ENCODE measurements at places on chromosomes 2 and 18. TPM values are rescaled to one million over a fixed set of nuclear protein-coding genes. Genes with fewer than 3 reads are reported as not detected.

The TRIM43 gene
- not detected for total RNA-seq

The CPLX4 gene
- not detected for total RNA-seq

The TWSG1 gene
- total RNA-seq: 26.8 TPM

The DSC2 gene
- total RNA-seq: 35.7 TPM

DNA sequence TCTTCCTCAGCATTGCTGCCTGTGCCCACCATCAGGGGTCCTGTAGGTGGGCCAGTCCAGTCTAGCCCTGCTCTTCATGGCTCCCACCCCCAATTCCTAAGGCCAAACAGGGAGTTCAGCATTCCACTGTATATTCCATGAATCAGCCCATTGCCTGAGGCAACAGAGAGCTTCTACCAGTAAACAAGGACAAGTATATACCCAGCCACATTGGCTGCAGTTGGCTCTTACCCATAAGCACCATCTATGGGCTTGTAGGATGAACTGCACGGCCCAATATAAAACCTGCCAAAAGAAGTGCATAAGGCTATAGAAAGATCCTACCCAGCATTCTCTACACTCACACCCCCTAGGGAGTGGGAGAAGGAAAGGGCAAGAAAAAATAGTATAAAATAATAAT, 95.1 kb upstream of the SALL3 start:
- no peak for DNase-seq

DNA sequence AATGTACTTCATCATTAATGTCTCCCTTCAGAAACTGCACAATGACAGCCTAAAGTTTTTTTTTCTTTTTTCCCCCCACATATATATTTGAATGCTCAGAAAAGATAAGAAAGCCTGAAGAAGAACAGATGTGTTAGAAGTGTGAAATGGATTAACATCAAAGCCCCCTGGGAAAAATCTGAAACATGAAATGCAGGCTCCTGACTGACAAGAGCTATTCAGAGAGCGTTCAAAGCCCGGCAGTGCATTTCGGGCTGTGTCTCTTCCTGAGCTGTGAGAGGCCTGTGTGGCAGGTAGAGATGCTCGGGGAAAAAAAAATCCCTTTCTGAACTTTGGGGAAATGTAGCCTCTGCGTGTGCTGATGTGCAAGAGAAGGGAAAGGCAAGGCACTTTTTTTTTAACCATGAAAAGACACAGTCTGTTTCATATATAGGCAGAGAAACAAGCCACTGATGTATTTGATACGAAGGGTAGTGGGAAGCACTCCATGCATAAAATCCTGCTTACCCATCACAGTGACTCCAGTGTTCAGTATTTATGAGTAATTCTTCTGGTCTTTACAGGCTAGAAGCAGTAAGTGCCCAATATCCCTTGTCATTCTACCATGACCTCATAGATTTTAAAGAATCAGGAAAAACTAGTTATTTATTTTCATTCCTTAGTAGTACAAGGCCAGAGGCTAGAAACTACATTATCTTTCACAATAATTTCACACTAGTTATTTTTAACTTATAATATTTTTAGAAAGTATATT, 1574.2 kb upstream of the PIK3C3 start:
- no peak for DNase-seq

DNA sequence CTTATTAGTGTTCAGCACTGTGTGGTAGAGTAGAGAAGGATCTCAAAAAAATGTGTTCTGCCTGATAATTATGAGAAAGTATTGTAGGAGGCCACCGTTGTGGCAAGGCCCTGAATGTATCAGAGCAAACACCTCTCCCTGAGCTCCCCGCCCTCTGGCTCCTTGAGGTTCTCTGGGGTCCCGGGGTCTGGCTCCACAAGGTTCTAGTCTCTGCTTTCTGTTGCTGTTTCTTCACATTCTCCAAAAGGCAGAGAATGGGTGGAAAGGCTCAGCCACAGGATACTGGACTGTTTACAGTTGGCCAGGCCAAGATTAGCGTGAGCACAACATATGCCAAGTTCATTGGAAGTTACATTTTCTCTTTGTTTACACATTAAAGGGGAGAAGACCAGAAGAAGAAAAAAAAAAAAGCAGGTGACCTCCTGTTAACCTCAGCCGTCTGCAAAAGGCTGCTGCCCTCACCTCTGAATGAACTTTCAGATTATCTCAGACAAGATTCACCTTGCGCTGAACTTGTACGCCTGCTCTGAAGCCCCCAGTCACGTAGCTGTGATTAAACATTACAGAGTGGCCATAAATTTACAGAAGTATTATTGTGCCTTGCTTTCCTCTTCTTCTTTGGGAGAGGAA, 56.6 kb upstream of the CYP26B1 start:
- DNase-seq: no peak

- no peak for DNase-seq
Observed at GRCh38 chr2:211957799-211958198, 580.8 kb downstream of the ERBB4 start.

DNA sequence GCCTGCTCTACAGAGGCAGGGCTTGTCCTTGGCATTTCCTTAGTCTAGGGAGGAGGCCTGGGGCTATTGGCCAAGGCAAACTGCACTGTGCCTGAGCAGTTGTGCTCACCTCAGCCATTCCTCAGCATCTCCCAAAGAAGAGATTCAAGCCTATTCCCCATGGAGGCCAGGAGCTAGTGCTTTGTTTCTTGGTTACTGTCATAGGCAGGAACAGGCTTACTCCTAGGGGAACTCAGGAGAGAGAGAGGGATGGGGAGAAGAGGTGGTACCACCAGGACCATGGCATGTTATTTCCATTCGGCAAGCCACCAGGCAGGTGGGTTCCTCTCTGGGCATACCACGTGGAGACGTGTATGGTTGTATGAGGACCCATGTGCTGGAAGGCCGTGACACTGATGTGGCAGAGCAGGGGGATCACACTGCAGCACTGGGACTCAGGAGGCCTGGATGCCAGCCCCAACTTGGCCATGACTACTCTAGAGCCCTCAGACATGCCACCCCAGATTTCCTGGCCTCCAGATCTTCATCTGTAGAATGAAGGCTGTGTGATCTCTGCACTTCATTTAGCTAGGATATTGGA, 233.7 kb downstream of the LOXHD1 start:
- no peak for DNase-seq

- DNase-seq: no peak
Observed at GRCh38 chr2:201538025-201538424, 86.5 kb downstream of the STRADB start.

DNA sequence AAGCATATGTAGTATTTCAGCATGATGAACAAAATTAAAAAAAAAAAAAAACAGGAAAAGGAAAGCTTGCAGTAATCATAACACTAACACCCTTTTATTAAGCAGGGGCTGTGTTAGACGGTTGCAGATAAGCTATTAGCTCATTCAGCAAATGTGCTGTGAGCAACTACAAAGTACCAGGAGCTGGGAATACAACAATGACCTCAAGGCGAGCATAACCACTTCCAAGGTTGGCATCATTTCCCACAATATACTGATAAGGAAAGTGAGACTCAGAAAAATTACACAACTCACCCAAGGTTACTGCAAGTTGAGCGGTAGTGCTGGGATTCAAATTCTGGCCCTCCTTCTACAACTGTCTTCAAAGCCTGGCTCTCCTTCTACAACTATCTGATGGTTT, 38.2 kb upstream of the ACTR3 start:
- no peak for DNase-seq

- no peak for DNase-seq
Observed at GRCh38 chr2:193847991-193848390, 1653.3 kb upstream of the TMEFF2 start.

DNA sequence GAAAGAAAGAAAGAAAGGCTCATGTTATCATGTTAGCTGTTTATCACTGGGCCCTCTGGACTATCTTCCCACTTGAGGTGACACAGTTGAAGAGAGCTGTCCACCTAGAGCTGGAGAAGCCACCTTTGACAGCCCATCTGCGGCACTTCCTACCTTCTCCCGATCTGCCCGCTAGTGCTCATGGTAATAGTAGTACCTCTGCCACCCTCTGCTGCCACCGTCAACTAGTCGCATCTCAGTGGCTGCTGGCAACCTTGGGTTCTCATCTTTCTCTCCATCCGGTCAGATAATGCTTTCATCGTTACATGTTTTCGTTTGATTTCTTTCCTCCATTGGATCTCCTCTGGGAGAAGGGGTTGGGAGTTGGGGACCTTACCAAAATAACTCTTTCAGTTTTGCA, 63.2 kb upstream of the COPS8 start:
- no peak for DNase-seq

- DNase-seq: no peak
Observed at GRCh38 chr2:27007416-27008374, 25.1 kb upstream of the TMEM214 start.

DNA sequence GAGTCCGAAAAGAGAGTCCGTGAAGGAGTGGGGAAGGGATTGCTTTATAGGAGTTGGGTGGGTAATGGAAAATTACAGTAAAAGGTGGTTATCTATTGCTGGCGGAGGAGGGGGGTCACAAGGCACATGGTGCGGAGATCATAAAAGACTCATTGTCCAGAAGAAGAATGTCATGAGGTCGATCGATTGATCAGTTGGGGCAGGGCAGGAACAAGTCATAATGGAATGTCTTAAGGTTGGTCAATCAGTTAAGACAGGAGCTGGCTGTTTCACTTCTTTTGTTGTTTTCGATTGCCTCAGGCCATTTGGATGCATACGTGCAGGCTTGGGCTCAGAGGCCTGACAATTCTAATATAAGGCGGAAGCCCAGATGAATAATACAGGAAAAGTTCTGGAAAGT, 473.0 kb upstream of the TNP1 start:
- DNase-seq: no peak

DNA sequence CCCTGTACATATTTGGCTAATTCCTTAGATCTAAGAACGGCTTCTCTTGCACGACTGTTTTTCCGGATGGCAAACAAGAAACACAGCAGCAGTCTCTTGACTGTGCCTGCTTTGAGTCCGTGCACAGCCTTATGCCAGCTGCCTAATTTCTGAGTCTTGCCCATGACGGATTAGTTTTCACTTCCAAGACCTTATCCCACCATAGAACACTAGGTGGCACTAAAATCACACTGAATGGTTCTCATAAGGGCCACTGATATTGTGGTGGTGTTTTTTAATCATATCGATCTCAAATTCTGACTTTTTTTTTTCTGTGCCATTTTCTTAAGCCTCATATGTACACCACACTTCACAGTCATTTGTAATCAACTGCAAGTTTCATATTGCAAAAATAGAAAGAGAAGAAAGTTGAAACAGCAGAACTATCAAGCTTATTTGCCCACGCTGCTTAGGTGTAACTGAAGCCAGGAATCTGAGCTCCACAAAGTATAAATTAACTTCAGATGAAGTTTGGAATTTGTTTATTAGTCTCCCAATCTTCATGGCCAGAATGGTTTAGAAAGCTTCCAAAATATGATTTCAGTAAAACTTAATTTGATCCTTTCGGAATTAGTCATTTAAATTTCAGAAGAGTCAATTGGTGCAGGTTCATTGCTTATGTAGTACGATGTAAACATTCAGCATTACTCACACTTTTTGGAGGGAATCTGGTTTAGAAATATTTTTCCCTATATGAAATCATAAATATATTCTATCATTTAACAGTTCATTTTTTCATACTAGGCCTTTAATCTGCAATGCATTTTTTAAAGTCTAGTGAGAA, 45.5 kb upstream of the SCN7A start:
- DNase-seq: no peak

DNA sequence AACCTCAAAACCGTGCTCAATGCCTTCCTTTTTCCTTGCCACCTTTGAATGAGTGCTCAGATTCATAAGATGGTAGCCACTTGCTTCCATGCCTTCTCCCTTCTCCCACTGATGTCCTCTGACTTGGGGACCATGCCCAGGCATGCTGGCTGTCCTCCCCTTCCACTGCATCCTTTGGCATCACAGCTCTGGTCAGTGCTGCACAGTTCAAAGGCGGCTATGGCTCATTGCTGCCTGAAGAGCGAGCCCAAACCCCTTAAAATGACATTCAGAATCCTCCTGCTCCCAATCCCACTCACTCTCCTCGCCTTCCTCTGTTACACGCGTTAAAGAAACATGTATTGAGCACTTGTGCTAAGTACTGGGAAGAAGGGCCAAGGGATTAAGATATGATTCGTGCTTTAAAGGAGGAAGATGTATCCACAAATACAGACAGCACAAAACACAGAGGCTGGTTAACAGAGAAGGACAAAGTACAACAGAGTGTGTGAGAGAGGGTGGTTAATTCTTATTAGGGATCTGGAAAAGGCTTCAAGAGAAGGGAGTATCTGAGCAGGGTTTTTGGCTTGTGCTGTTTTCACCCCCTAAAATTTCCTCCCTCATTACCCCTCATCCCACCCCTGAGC, 81.8 kb downstream of the CERKL start:
- no peak for DNase-seq

All from lower leg skin (tissue), 4 donors.